D721Med (cell line): ENCODE measurements at places on chromosomes 5 and 9.

GRCh38 chr5:134423376-134423775 is 11.7 kb upstream of the CDKN2AIPNL start:
- no peak for DNase-seq

DNA sequence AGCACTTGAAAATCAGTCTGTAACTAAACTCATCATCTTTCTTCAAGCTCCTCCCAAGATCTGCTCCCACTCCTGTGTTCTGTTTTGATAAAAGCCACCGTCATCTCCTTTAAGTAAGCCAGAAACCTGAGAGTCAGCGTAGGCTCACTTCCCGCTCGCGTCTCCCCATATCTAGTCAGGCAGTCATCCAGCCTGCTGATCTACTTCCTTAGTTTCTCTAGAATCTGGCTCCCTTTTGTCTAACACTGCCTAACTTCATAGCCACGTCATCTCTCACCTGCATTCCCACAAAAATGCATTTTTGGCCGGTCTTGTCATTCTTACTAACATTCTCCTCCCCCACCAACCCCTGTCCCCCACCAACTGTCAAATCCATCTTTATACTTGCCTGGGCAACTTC is 3.0 kb upstream of the TJP2 start:
- no peak for DNase-seq

GRCh38 chr9:125246261-125246667 is 5.1 kb upstream of the HSPA5 start:
- no peak for DNase-seq

GRCh38 chr5:109655841-109656240 is 33.9 kb upstream of the MAN2A1 start:
- DNase-seq: no peak

GRCh38 chr9:132597073-132597775 is 14.8 kb downstream of the BARHL1 start:
- DNase-seq: no peak

GRCh38 chr9:14585730-14586473 is 107.3 kb downstream of the ZDHHC21 start:
- DNase-seq: no peak

DNA sequence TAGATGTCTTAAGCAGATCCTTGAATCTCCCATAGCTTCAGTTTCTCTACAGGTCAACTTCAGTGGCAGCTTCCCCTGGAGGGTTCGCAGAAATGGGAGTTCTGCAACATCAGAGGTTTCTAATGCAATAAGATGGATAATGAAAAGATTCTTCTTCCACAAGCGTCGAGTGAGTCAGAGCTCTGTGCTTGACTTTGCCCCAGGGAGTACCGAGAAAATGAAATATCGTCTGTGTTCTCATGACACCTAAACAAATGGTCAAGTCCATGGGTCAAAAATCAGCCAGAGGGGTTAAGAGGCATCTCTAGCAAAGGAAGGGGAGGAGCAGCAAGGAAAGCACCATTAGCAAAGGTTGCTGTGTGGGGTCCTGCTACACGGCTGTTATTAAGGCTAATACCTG is 3.2 kb upstream of the ADRA1B start:
- DNase-seq: no peak

DNA sequence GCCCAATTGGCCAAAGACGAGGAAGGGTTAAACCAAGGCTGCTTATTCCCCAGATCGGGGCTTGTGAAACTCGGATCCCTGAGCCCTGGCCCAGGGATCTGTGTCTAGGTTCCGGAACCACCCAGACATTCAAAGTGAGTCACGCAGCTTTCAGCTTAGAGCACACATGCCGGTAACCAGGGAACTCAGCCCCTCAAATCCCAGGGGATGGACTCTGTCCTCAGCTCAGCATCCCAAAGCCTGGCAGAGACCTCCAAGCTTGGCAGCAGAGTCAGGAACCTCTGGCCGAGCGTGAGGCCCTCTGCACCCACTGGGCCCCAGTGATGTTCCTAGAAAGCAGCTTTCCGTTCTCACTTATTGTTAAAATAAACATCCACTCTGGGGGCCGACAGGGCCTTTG is 5.1 kb downstream of the PNPLA7 start:
- DNase-seq: no peak

DNA sequence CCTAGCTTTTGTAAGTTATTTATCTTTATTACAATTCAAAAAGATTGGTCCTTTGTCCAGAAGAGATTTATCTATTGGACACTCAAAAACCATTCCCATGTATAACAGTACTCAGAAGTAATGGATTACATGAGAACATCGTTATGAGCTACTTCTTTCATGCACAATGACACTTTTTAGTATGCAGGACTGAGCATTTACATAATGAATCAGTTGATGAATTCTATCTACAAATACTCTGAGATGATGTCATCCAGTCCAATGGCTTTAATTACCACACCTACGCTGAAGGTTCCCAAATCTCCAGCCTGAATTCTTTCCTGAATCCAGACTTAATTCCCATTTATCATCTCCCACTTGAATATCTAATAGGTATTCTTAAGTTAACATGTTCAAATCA is 75.3 kb downstream of the PTBP3 start:
- no peak for DNase-seq

DNA sequence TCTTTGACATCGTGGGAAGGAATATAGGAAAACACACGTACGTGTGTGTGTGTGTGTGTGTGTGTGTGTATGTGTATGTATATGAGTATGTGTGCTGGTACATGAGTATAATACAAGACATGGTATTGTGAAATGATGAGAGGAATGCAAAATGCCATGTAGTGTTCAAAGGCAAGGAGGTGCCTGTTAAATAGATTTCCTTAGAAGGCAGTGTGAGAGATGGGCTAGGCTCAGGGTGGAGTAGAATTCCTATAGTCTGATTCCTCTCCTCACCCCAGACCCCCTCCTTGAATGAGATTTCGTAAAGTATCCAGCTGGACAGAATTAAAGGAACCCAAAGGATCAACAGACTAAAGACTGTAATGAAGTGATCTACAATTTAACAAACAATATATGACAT is 11.1 kb downstream of the GPR21 start:
- no peak for DNase-seq

- DNase-seq: no peak
Observed at GRCh38 chr5:103505581-103506305, 56.8 kb downstream of the NUDT12 start.

GRCh38 chr9:396396-396795 is 181.7 kb downstream of the DOCK8 start:
- DNase-seq: no peak

DNA sequence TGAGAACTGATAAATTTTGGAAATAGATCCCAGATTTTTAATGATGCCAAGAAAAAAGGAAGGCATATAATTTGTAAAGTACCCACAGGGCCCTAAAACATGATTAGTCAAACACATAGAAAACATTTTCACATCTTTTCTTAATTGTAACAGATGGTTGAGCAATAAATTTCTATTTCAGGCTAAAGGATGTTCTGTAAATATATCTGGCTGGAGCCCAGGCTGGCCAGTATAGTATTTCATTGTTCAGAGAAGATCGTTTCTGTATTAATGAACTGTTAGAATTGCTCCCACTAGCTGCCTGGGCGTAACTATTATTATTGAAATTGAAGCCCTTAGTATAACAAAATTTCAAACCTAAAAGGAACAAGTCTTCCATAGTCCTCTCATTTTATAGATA is 105.3 kb upstream of the SMC2 start:
- no peak for DNase-seq

- DNase-seq: no peak
Observed at GRCh38 chr5:36696059-36696673, 89.8 kb downstream of the SLC1A3 start.

- no peak for DNase-seq
Observed at GRCh38 chr5:123150089-123150488, 61.0 kb downstream of the PRDM6 start.

- DNase-seq: no peak
Observed at GRCh38 chr5:131109540-131110255, 55.4 kb downstream of the HINT1 start.

- DNase-seq: no peak
Observed at GRCh38 chr5:113652161-113652560, 138.7 kb downstream of the YTHDC2 start.

GRCh38 chr5:123350742-123351141 is 72.5 kb downstream of the CEP120 start:
- DNase-seq: no peak

DNA sequence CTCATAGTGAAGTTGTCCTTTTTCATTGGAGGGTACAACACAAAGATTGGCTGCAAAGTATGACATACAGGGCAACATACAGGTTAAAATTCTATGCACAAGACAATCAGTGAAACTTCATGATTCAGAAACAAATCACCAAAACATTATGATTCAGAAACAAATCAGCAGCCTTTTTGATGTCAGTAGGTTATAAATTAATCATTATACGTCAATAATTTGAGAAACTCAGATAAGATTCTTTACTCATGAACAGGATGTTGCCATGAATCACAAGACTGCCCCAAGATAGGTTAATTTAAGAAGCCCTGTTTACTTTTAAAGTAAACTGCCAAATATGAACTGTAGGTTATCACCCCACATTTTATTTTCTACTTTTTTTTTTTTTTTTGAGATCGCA is 62.2 kb upstream of the IL33 start:
- no peak for DNase-seq

- DNase-seq: no peak
Observed at GRCh38 chr9:127781806-127782205, 3.3 kb upstream of the SH2D3C start.

GRCh38 chr9:33138768-33139167 is 28.4 kb downstream of the B4GALT1 start:
- no peak for DNase-seq

GRCh38 chr5:38720554-38721361 is 125.1 kb upstream of the OSMR start:
- no peak for DNase-seq

GRCh38 chr5:61731946-61732314 is 399.9 kb downstream of the ZSWIM6 start:
- no peak for DNase-seq

DNA sequence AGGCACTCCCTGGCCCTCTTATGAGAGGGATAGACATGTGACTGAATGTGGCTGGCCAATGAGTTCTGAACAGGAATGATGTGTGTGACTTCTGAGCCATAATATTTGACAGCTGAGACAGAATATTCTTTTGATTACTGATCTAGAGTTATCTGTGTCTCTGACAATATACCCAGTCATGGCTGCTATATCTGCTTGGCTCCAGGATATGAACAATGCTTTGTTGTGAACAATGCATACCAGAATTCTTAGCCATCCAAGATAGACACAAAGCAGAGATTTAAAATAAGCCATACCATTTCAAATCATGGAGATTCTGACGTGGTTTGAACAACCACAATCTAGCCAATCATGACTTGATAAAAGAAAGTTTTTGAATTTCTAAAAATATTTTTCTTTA is 840.3 kb upstream of the SEMA6A start:
- DNase-seq: no peak

DNA sequence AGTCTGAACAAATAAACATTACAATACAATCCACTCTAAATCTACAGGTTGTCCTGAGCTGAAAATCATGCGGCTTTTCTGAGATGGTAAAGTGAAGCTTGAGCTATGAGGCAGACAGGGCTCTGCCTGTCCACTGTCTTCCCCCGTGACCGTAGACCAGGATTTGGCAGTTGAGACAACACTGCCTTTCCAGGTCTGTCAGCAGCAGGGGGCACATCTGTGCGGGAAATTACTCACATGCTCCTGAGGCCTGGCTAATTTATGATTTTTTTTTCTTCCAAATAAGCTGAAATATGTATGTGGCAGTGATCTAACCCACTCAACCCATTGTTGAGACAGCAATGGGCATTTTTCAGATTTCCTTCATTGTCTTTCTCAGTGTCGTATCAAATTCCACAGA is 307.9 kb downstream of the FBXL7 start:
- DNase-seq: no peak

DNA sequence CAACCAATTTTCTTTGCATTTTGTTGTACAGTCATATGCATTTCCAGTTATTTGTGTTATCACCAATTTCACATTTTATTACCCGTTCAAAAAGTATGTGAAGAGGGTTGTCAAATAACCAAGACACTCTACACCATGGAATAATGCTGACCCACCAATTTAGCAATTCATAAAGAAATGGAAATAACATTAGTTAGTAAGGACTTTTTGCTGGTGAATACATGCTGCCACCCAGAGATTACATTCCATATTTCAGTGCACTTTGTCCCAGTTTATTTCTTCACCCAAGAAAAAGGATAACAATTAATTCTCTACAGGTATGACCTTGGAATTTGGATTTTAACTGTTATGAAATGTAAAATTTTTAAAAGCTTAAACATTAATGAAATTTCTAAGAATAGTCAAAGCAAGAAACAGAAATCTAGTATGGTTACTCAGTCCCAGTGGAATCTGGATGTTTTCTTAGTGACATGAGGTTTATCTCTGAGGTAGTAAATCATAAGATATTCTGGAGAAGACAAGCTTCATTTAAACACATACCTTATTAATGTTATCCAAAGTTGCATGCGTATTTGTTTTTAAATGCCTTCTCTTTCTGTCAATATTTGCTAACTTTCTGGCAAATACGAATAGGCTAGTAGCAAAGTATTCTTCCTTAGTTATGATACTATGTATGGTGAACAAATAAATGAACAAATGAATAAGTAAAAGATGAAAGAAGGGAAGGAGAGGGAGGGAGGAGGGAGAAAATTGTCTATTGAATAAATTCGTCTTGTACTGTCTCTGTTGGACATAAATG is 100.6 kb downstream of the CETN3 start:
- no peak for DNase-seq

DNA sequence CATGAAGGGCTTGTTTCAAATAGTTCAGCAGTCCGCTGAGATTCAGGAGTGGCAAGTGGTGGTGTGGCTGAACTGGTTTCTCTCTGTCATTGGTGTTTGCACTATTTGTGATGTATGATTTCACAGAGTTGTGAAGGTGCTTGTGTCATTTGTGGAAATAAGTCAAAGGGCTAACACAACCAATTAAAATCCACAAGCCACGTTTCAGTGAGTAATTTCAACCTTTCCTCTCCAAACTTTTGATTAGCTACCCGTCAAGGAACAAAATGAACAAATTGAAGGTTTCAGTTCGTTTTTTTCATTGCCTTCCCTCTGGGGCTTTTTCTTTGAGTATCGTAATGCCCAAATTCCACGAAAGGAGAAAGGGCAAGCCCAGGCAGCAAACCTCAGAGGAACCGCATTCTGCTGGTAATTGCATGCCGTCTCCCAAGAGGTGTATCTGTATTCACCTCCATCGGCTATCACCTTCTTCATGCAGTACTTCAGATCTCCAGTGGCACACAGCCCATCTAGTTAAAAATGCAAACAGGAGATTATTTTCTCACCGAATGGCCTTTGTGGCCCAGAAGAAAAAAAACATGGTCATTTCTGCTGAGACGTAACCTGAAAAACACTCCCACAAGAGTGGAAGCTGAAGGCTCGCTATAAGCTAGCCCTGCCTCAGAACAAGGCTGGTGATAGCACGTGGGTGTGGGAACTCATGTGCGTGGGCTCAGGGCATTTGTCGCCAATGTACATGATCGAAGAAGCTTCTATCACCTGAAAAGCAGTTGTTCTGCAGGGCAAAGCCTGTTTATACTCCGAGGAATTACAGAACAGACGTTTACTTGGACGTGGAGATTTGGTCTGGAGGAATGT is 197.1 kb downstream of the NR3C1 start:
- no peak for DNase-seq
